ENCODE measurements at places on chromosomes 1 and 21.

DNA sequence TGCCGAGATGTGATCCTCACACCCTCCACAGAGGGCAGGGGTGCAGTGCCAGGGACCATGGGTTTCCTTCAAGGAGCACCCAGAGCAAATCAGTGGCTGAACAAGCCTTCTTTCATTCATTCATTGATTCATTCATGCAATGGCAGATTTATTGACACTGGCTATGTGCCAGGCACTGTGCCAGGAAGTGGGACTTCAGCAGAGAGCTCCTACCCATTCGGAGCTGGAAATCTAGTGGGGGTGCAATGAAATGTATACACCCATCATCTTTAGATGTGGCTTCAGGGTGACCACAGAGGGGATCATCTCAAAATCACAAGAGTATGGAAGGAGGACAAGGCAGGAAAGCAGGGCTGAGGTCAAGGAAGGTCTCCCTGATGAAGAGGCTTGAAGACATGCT lies 18.9 kb downstream of the SLC6A9 start:
- DNase-seq, result no peak

DNA sequence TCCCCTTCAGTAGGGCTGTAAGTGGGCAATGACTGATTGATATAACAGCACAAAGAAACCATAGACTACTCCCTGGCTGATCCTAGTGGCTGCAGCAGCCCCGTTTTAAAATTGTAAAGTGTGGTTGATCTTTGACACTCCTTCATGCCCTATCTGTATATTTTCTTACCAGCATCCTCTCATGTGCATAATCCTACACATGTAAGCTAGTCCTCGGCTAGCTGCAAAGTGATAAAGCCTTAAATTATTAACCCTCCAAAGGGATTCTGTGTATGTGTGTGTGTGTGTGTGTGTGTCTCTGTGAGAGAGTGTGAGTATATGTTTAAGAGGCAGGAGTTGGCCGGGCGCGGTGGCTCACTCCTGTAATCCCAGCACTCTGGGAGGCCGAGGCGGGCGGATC lies 30.8 kb upstream of the CDC14A start:
- DNase-seq, result no peak

DNA sequence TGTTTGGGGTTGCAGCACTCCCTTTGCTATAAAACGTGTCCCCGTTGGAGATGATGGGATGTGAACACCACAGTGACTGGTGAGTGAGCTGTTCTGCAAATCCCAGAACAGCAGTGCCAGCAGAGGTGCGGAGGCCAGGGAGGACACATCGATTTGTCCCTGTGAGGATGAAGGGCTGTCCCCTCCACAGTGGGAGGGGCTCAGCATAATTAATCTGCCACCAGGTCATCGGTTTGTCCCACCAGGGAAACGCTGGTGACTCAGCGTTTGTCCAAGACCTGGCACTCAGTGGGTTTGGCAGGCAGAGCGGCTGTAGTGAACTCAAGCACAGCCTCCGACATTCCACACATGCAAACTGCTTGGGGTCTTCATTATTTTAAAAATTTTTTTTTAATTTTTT lies 22.8 kb upstream of the PDE9A start:
- no peak for DNase-seq

- DNase-seq, result no peak
Measured at GRCh38 chr1:177873238-177873637, 96.6 kb downstream of the SEC16B start.

- DNase-seq, result no peak
Measured at GRCh38 chr1:211541720-211542477, 37.1 kb downstream of the SLC30A1 start.

Data from NCI-H460 (cell line).